ENCODE measurements at places on chromosomes 1 and 21.

GRCh38 chr1:223175633-223176032 lies 32.6 kb upstream of the TLR5 start:
- DNase-seq: no peak

DNA sequence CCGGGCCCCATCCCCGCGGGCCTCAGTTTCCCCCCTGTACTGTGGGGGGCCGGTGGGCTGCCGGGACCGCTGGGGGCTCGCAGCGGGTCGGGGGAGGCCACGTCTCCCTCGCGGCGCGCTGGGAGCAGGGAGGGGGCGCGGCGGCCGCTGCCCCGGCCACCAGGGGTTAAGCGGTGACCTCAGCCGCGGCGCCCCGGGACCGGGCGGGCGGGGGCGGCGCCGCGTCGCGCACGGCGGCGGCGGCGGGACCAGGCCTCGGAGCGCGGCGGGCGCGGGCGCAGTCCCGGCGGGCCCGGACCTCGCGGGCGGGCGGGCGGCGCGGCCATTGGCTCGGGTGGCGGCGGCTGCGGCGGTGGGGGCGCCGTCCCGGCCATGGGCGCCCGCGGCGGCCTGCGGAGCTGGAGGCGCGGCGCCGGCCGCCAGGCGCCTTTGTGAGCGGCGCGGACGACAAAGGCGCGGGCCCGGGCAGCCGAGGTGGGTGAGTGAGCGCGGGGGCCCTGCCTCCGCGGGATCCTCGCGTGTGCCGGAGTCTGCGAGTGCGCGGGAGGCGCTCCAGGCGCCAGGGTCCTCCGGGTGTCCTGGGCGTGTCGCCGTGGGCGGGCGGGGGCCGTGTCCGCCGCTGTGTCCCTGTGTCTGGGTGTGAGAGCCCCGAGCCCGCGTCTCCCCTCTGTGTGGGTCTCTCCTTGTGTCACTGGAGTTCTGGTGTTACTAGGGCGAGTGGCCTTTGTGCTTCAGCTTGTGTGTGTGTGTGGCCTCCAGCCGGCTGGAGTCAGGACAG lies at the start of gene ARHGEF10L:
Gene ARHGEF10L, plus strand, starts transcription at position 222 of the 778 bp plus-strand sequence. CDS start 40,898 bp downstream, outside the sequence.
- DNase-seq: no peak

DNA sequence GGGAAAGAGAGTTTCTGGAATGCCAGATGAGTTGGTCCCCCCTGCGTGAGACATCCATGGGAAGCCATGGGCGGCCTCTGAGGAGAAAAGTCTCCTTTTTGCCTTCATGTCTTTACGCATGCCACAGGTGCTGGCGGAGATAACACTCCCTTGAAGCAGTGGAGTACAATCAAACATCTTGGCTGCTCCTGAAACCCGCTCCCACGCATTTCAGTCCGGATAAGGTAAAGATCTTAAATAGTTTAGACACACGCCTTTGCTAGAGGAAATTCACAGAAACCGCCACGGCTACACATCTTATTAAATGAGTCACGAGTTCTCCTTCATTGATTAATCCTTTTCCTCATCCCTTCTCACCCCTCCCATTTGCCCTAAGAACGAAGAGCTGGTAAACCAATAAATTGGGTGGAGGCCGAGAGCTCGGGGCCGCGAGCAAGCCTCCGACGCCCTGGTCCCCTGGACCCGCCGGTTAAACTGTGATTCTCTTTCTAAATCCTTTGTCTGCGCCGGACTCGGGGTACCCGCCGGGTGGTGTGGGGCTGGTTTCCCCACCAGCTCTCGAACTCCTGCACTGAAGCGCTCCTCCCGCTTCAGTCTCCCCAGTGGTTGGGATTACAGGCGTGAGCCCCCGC lies 6.6 kb upstream of the ZNF669 start:
- no peak for DNase-seq

DNA sequence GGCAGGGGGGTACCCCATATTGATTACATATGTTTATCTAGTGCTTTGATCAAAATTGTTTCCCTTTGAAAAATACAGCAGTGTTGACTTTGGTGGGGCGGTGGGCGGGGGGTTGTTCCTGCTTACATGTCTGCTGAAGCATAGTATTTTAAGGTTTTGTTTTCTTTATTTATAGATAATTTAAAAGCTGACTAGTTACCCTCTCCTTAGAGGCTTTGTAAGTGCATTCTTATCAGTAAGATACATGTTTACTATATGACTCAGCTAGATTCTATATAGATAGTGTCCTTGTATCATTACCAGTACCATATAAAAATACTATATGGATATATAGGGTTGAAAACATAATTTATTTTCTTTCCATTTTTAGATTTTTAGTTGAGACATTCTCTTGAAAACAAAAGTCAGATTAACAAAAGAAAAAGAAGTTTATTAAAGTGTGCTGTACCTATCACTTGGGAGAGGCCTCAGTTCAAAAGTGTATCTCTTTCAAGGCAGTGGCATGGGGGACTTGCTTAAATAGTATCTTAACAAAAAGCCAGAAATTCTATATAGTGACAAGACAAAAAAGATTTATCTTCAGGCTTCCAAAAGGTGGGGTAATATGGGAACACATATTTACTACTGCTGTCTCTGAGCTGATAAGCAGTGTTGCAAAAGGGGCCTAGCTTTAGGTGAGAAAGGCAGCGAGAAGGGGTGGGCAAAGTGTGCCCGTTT lies 79.0 kb downstream of the HS2ST1 start:
- DNase-seq: no peak

DNA sequence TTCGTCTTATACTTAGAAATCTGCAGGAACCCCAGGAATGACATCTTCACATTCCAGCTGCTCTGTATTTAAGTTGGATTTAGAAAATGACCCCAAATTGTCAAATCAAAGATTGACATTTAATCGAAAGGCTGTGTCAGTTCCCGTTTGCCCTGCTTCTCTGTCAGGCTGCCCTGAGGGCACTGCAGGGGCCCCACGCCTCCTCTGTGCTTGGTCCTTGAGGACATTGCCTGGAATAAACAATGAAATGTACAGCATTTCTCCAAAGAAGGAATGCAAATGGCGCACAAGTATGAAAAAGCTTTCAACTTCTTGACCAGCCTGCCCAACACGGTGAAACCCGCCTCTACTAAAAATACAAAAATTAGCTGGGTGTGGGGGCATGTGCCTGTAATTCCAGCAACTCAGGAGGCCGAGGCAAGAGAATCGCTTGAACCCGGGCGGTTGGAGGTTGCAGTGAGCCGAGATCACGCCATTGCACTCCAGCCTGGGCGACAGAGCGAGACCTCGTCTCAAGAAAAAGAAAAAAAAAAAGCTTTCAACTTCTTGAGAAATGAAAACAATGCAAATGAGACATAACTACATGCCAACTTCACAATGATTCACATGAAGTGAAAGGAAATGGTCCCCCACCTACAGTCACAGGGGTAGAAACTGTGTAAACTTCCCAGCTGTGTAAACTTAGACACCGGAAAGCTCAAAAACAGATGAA lies 3.0 kb downstream of the TMPRSS3 start:
- DNase-seq: no peak

DNA sequence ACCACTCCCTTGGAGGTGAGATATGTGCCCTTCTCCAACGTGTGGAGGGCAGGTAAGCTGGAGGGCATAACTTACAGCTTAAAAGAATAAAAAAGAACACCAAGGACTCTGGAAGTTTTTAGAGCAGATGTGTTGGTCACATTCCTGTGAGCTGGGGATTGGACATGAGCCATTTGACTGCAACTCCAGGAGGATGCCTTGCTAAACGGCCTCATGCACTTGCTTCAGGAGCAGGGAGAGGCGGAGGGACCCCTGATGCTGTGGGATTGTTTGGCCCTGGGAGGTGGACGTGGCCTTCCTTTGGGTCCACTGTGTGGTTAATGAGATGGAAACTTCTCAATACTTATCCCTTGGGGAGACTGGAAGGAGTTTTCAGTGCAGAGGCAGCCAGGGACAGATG lies 185.6 kb downstream of the RHOU start:
- DNase-seq: no peak

Measured in stimulated activated CD4-positive, alpha-beta T cell treated with anti-CD3 and anti-CD28 coated beads, Interleukin-12 subunit alpha, Interleukin-12 subunit beta, amount 100 ng/mL, for 24 hours (primary cell).